ENCODE measurements at places on chromosomes 5 and 9.

- DNase-seq: no peak
These were observed 2.7 kb downstream of the PRRC2B start for GRCh38 chr9:131396626-131397025.

DNA sequence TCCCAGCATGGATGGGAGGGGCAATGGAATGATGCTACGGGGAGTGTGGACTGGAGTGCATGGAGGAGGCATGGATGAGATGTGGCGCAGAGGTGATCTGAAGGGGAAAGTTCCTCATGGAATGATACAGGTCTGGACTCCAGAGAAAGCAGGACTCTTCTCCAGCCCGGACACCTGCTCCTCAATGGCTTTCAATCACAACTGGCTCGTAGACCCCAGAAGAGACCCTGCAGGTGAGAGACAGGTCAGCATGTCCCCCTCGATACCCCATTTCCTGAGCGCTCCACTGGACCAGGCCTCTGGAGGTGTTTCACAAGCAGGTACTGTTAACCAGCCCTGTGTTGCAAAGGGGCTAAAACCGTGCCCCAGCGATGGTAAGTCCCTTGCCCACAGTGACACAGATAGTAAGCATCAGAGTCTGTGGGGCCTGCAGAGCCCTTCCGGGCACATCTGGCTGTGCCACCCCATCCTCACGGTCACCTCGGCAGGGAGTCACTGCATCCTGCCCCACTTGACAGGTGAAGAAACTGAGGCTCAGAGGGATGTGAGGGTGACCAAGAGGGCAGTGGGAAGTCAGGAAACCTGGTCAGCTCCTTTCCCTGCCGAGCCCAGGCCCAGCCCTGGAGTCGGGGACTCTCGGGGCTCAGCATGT is 5.5 kb upstream of the DPM2 start:
- DNase-seq: no peak

- DNase-seq: no peak
These were observed 39.6 kb downstream of the ZNF608 start for GRCh38 chr5:124706729-124707361.

GRCh38 chr5:68911840-68912690 is 181.7 kb upstream of the SLC30A5 start:
- no peak for DNase-seq

- no peak for DNase-seq
These were observed at the start of gene DPP7 for GRCh38 chr9:137114613-137115393. DPP7 (minus strand) TSS chr9:137114733; CDS start chr9:137114713, 20 bp downstream.

- no peak for DNase-seq
These were observed 129.2 kb downstream of the LHFPL2 start for GRCh38 chr5:78519198-78519941.

GRCh38 chr9:84846906-84847305 is 177.4 kb downstream of the NTRK2 start:
- DNase-seq: no peak

DNA sequence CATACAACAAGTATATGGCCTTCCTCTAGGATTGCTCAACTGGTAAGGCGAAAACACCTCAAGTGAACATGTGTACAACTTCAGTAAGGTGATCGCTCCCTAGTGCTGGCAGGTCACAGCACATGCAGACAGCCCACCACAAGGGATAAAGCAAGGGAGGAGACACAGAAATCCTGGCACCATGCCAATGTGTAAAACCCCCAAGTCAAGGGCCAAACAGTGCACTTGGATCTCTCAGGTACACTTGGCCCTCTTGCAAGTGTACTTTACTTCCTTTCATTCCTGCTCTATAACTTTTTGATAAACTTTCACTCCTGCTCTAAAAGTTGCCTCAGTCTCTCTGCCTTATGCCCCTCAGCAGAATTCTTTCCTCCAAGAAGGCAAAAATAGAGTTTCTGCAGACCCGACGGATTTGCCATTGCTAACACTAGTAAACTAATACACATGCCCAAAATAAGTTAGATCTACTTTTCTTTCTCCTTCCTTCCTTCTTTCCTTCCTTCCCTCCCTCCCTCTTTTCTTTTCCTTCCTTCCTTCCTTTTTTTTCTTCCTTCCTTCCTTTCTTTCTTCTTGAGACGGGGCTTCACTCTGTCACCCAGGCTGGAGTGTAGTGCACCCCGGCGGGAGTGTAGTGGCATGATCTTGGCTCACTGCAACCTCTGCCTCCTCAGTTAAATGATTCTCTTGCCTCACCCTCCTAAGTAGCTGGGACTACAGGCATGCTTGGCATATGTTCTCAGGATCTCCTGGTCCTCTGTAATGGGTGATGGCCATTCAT is 6.8 kb upstream of the LNPEP start:
- DNase-seq: no peak

DNA sequence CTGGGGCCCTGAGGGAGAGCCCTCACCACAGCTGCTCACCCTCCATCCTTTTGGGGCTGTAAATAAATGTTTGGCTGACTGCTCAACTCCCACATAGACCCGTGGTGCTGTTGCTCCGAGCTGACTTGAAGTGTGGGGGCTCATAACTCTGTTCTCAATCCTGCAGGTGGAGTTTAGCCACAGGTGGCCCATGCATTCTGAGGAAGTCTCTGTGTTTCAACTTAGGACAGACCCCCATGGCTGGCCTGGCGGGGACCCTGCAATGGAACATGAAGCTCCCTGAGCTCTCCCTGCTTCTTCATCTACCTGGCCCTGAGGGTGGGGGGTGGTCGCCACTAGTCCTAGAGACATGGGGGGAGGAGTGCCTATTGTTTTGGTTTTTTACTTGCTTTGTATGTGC is 19.7 kb downstream of the NDUFS6 start:
- DNase-seq: no peak

DNA sequence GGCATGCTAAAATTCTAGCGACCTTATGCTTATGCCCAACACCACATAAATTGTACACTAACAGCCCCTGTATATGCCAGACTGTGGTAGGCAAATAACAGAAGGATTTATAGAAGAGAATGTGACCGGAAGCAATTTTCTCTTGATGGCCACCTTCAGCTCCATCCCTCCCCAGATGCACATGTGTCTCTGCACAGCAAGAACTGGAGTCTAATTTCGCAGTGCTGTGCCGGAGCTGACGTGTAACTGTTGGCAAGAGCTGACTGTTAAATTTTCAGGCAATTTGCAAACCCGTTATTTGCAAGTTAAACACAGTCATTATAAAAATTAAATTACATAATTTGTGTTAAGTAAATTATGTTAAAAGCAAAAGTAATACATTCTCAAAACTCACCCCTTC is 48.4 kb downstream of the PCA3 start:
- no peak for DNase-seq

DNA sequence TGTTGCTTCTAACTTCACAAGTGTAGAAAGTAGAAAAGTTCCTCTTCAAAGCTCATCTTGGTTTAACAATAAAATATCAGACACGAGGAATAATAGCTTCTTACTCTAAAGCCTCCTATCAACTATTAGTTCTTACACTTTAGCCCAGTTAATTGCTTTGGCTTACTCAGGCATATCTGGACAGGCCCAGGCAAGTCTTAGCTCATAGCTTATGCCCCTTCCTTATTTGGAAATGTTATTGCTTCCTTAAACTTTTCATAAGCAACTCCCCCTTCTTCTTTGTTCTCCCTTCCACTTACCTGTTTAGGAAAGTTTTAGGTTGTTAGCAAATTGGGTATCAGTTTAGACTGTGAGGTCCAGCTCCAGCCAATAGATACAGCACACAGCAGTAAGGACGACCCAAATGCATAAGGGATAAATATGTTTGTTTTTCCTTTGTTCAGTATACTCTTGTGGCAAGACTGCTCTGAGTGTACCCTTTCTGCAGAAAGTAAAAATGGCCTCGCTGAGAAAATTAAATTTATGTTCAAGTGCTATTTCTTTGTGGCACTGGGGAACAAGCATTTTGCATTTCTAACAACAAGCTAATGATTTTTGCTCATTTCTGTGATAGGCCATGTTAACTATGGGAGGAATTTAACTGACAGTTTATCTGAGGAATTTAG is 162.1 kb downstream of the SMC2 start:
- DNase-seq: no peak

DNA sequence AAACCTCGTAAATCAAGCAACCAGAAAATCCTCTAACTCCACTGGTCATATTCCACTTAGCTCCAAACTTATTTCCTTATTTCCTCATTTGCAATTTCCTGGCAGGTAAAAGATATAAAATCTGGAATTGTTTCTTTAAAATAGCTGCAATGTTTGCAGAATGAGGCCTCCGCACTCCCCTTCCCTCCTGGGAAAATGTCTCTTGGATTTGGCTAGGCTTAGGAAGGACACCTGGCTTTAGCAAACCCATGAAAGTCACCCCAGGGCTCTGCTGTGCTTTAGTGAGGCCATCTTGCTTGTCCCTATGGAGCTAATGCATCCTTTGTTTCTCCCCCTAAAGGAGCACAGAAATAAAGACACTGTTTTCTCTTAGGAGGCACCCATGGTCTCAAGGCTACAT is 10.5 kb downstream of the ARSB start:
- DNase-seq: no peak

DNA sequence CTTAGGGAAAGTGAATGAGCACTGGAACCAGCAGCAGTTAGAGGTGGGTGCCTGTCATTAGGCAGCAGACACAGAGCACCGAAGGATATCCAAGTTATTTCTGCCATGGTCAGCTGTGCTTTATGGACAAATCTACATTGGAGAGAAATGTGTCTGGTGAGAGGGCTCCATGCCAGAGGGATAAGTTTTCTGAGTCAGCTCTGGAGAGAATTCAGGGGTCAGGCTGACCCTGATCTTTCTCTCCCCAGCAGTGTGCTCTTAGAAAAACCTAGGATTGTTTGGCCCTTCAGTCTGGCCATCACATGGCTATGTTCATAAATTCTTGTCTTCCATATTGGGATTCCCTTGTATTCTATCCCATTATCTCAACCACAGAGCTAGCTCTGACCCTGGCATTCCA is 8.9 kb upstream of the IL17B start:
- no peak for DNase-seq

GRCh38 chr5:143877196-143877595 is 65.2 kb downstream of the HMHB1 start:
- no peak for DNase-seq

DNA sequence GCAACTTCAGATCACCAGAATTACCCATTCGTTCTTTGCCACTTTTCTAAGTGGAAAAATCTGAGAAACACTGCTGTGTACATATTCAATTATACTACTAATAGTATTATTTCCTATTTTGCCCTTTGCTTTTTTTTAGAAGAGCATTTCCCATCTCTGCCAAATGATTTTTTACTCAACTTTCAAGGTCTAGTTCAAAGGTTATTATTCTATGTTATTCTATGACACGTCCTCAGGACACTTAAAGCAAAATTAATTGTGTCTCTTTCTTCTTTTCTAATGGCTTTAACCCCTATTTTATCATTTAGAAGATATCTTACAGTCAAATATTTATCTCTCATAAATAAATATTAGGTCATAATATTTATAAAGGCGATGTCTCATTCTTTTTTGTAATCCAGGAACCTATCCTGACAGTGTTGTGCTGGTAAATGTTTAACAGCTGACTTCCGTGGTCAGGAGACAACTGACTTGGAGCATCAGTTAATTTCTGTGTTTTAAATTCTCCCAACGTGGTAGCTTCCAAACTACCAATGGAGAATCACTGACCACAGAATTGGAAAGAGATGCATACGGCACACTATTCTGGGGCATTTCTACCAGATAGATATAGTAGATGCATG is 375.2 kb downstream of the ARRDC3 start:
- no peak for DNase-seq

- DNase-seq: no peak
These were observed 10.4 kb upstream of the AFAP1L1 start for GRCh38 chr5:149261246-149261645.

DNA sequence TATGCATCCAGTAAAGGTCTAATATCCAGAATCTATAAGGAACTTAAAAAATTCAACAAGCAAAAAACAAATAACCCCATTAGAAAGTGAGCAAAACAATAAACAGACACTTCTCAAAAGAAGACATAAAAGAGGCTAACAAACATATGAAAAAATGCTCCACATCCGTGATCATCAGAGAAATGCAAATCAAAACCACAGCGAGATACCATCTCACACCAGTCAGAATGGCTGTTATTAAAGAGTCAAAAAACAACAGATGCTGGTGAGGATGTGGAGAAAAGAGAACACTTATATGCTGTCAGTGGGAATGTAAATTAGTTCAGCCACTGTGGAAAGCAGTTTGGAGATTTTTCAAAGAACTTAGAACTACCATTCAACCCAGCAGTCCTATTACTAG is 86.1 kb downstream of the WWC1 start:
- no peak for DNase-seq

DNA sequence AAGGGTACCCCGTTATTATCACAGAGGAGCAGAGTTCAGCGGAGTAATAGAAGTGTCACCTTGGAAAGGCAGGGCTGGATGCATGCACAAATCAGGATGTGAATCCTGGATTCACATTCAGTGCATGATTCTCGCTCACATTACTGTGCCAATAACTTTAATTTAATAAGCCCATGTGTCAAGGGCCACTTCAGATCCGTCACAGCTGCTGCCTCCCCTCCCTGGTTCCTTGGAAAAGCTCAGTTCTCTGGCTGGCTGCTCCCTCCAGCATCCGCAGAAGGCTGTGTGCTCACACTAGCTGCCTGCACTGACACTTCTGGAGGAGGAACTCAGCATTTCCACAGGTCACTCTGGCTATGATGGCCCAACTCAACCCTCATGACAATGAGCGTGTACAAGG is 256.8 kb upstream of the ADAMTS16 start:
- DNase-seq: no peak

- no peak for DNase-seq
These were observed 84.8 kb downstream of the PCDH1 start for GRCh38 chr5:141793403-141793802.

DNA sequence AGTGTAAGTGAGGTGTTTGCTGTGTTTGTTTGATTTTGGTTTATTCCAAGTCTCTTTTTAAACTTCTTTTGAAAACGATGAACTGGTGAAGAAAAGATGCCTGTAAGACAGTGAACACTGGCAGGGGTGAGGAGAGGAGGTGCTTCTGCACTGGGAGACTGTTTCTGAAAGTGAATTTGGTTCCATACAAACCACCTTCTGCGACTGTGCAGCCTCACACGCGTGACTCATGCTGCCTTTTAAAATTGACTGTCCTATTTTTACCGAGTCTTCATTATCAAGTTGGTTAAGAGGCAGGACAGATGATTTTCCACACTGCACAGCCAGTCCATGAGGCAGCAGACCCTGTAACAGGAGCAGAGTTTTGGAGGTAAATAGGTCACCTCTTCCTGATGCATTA is 340.6 kb downstream of the MTRR start:
- no peak for DNase-seq

- no peak for DNase-seq
These were observed 870.2 kb upstream of the C9orf72 start for GRCh38 chr9:28443461-28443860.

GRCh38 chr5:135649435-135649834 is 70.6 kb upstream of the CXCL14 start:
- no peak for DNase-seq

- no peak for DNase-seq
These were observed 29.3 kb downstream of the CSF1R start for GRCh38 chr5:150057052-150057451.

GRCh38 chr5:127886081-127886480 is 182.9 kb downstream of the CCDC192 start:
- DNase-seq: no peak

Measured in H1 (cell line).